ENCODE measurements at places on chromosomes 2 and 18.

DNA sequence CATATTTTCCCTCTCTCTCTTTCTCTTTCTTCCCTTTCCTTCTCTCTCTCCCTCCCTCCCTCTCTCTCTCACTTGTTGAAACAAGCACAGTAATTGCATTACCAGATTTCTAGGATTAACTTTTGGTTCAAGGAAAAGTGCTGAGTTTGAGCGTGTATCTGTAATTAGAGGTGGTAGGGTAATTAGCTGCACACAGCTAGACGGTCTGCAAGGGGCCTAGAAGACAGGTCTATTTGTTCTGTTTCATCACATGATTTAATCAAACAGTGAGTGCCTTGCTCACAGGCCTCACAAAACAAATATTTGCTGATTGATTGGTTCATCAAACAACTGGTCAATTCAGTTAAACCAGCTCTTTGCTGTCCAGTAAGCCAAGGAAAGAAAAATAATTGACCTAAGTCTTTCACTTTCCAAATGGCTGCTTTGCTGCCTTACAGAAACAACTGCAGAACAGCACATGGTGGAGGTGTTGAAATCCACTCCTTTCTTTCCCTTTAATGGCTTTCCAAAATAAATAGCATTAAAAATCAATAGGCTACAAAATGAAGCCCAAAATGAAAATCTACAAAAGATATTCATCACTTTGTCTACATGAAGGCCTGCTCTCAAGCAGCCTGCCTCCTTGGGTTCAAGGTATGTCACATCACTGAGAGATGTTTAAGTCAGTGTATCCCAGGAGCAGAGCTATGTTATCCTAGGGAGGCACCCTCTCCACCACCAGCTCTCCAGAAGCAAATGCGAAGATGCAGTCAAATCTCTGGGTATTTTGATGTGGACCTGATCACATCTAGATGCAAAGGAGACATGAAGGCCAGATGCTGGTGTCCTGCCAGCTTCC lies 264.4 kb upstream of the SIX2 start:
- no peak for DNase-seq

DNA sequence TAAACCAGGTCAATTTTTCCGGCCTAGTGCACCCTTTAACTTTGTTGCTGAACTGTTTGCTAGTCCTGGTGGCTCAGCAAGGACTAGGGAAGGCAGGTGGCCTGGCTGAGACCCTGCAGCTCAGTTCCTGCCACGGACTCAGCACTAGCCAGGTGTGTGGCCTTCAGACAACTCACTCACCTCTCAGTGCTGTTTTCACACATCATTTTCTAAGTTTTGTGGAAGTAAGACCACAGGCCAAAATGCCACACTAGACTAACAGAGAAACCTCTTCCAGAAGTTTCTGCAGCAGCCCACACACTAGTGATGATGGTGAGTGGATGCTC lies 65.9 kb upstream of the SLC1A4 start:
- no peak for DNase-seq

- DNase-seq, result no peak
Observed at GRCh38 chr2:72945450-72946019, 28.2 kb downstream of the EMX1 start.

DNA sequence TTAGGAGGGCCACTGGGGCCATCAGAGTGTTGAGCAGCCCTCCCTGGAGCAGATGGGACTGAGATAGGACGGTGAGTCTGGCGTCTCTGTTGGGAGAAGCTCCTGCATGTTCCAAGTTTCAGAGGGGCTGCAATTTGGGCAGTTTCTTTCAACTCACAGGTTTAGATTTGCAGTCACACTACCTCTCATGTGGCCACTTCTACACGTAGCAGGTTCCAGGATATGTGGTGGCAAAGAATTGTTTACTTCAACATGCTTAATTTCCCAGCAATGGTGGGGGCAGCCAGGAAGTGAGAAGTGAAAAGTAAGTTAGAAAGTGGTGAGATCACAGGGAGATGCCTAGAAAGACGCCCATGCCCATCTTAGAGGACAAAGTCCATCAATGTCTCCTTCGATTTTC lies 9.3 kb downstream of the NCK2 start:
- no peak for DNase-seq

DNA sequence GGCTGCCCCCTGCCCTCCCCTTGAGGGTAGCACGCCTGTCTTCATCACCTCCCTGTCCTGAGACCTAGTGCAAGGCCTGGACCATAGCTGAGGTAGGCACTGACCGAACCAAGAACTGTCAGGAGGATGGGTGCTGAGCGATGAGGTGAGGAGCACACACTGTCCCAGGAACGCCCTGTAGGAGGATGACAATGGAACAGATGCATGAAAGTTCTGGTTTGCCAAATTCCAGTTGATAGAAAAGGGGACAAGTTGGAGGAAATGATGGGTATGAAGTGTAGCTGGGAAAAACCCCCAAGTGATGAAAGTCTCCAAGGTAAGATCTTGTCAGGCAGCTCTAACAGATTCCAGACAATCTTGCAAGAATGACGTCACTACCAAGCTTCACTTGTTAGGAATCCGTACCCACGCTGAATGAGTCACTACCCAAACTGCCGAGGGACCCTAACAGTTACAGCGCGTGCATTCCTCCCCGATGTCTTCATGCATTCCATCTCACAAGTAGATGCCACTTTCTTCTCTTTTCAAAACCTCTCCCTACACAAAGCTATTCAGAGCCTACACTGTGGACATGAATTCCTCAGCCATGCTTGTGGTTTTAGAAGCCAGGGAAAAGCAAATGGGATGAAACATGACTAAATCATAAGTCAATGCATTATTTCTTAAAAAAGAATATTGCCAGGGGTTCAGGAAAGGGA lies 27.6 kb downstream of the MRPL33 start:
- peak; percentile 100 for DNase-seq

- peak; percentile 87 for DNase-seq
Observed at GRCh38 chr2:85445316-85446295, 27.1 kb downstream of the SH2D6 start.

DNA sequence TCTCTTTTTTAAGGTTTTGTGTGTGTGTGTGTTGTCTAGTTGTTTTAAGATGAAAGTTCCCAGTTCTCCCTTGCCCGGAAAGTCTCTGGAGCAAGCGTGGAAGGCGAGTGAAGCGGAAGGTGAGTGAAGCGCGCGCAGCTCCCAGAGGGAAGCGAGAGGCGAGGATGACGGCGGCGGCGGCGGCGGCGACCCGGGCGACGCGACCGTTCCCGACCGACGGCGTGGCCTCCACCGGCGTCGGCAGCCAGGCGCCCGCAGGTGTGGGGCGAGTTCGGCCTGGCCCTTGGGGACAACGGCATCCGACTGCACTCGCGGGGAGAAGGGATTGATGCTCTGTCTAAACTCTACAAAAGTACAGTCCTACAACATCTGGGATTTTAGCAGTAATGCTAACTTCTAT lies 321.9 kb downstream of the CELF4 start:
- no peak for DNase-seq

- DNase-seq, result peak; percentile 14
Observed at GRCh38 chr2:230347659-230348305, 20.8 kb downstream of the SP140L start.

DNA sequence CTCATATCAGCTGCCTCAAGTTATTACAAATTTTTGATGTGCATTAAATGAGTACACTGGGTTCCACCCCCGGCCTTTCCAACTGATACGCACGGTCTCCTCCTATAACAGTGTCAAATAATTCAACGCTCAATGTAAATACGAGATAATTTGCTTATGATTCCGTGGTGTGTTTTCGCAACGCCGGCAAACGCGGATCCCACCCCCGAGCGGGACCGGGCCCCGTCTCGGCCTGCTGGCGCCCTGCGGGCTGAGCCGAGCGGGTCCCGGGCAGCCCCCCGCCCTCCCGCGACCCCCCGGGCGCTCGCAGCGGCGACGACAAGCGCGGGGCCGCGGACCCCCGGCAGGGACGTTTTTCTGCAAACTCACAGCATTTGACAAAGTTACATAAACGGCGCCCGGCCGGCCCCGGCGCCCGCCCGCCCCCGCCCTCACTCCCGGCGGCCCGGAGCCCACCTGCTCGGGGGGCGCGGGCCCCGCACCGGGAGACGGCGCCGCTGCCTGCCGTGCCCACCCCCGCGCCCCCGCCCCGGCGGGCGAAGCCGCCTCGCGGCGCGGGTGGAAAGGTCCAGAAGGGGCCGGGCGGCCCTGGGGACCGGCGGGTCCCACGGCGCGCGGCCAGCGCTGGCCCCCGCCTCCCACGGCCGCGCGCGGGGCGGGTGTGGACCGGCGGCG lies 762 bp downstream of the HDAC4 start:
- DNase-seq, result no peak

Data from fibroblast of skin of right biceps (primary cell).